Mesothelial cell of epicardium (in vitro differentiated cells): ENCODE measurements at places on chromosomes 6 and 20. TPM values are rescaled to one million over a fixed set of nuclear protein-coding genes. Genes with fewer than 3 reads are reported as not detected.

GRCh38 chr6:17703256-17703694 is 3.5 kb downstream of the NUP153 start:
- no peak for DNase-seq

Gene FAM209B
- 0.36 to 0.60 TPM in 2 of 3 replicates, not detected in the other for total RNA-seq

- DNase-seq: no peak
Observed at GRCh38 chr6:137248702-137249101, 29.5 kb upstream of the IFNGR1 start.

- DNase-seq: peak; percentile 84
Observed at GRCh38 chr6:3456898-3457709, at the start of gene SLC22A23. TSS of gene SLC22A23 (minus strand) at chr6:3457050. CDS start at chr6:3456559, 491 bp downstream.

DNA sequence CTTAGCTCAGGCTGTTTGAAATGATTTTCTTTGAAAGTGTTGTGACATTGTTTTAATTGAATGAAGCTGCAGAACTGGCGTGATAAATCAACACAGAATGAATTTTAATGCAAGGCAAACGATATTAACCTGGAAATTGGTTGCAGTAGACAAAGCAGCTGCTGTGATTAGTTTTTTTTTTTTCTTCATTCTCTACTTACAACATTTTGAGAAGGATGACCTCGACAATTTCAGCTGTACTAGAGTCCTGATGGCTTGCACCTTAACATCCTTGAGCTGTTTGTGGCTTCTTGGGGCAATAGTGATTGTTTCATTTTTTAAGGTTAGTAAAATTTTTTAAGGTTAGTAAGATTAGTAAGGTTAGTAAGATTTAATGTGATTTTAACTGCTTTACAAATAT is 54.2 kb downstream of the QKI start:
- no peak for DNase-seq

GRCh38 chr6:151002491-151002935 is 137.0 kb downstream of the MTHFD1L start:
- DNase-seq: no peak

- no peak for DNase-seq
Observed at GRCh38 chr6:53333439-53334408, 15.0 kb downstream of the ELOVL5 start.

DNA sequence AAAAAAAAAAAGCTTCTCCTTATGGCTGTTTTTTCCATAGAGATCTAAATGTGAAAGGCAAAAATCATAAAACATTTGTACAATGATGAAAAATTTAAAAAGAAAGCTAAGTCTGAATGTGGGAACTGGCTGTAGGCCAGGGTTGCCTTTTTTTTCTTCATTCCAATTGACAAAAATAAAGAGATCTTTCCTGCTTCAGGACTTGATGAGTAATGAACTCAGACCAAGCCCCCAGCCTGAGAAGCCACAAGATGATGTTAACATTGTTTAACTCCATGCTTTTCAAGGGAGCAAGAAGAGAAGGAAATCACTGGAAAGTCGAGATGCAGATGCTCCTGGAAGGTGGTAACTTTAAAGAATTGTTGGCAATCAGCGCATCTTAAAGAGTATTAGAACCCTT is 41.4 kb downstream of the TRMT6 start:
- DNase-seq: no peak

Gene SLC44A4
- 0.40 to 0.94 TPM (median 0.66 TPM) in 3 replicates for total RNA-seq

- DNase-seq: no peak
Observed at GRCh38 chr6:131937703-131938631, 13.2 kb downstream of the CCN2 start.

DNA sequence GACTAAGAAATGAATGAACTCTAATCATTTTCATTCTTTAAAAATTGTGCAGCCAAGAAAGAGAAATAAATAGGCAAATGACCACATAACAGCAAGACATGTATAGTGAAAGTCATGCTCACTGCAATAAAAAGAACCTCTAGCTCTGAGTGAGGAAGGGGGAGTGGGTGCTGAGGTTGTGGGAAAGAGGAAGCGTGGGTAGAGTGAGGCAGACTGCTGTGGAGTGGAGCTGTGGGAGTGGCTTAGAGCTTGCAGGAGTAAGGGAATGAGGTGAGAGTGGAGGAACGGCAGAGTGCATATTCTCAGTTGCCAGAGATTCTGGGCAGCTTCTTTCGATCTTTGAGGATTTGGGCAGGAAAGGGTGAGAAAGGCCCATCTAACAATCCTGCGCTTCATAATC is 10.4 kb downstream of the DEFB129 start:
- DNase-seq: no peak

Gene EYA4
- 21.4 to 23.1 TPM (median 21.5 TPM) in 3 replicates for total RNA-seq

DNA sequence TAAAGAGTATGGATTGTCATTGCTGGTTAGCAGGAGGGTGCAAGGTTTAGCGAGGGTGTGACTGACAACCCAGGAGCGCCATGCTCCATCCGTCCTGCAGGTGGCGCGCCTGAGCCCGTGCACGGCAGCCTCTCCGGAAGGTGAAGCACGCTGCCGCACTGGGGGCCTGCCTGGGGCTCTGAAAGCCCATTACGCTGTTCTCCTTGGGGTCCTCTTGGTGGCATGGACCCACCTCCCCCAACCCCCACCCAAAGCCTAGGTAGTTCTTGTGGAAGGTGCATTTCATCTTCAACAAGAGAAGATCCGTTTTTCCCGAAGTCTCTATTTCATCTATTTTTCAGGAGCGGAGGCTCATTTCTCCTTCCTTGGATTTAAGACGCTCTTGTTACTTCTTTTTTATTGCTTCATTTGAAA is 197.4 kb upstream of the KCNG1 start:
- DNase-seq: peak; percentile 58

- no peak for DNase-seq
Observed at GRCh38 chr6:54291738-54292137, 16.5 kb upstream of the TINAG start.

DNA sequence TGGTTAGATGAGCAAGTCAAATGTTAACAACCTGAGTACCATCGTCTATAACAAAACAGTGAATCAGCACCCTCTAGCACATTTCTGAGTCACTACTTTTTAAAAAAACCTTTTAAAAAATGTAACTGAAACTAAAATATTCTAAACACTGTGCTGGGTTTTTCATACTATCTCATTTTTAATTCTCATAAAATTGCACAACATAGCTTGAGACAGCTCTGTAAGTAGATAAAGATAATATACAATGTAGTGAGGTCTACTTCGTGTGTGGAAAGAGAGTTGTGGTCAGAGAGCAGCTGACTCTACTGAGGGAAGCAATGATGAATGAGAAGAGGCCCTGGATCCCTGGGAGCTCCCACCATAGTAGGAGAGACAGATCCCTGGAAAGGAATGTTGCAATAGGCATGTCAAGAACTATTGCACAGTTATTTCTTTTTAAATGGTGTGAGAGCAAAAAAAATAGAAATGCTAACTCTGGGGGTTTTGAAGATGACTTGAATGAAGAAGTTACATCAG is 13.6 kb upstream of the CALHM6 start:
- no peak for DNase-seq

Gene SLC17A1
- not detected in 3 replicates for total RNA-seq

Gene DDO
- total RNA-seq: not detected in 3 replicates

Gene TUBB2B
- 110 to 121 TPM (median 114 TPM) in 3 replicates for total RNA-seq

Gene DNPH1
- total RNA-seq: 49.0 to 52.3 TPM (median 49.4 TPM) in 3 replicates

DNA sequence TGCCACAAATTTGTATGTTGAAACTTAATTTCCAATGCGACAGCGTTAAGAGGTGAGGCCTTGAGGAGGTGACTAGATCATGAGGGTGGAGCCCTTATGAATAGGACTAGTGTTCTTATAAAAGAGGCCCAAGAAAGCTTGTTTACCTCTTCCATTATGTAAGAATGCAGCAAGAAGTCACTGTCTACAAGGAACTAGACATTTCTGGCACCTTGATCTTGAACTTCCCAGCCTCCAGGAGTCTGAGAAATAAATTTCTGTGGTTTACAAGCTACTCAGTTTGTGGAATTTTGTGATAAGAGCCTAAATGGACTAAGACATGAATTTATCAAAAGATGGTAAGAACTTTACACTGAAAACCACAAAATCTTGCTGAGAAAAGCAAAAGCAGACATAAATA is 173.6 kb upstream of the SGK1 start:
- DNase-seq: no peak

- no peak for DNase-seq
Observed at GRCh38 chr6:132872923-132873322, 58.6 kb downstream of the RPS12 start.

Gene ECT2L
- total RNA-seq: 0.14 to 0.40 TPM (median 0.40 TPM) in 3 replicates

Gene TBX18
- total RNA-seq: 10.1 to 13.2 TPM (median 12.8 TPM) in 3 replicates

Gene CRISP2
- total RNA-seq: not detected in 3 replicates

DNA sequence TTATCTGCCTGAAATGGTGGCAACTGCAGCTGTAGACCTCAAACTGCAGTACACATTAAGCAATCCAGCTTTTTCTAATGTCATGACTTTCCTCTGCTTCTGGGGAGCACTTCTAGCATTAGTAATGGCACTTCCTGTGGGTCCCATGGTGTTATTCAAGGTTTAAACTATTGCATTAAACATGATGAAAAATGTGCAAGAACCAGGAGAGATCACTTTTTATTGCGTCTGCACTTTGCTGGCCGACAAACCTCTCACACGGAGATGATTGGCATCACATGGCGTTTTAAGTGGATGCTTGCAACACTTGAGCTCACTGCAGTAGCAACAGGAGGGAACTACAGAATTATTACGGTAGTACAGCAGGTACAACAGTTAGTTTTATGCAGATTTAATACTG is 148.4 kb downstream of the HIVEP2 start:
- DNase-seq: no peak

DNA sequence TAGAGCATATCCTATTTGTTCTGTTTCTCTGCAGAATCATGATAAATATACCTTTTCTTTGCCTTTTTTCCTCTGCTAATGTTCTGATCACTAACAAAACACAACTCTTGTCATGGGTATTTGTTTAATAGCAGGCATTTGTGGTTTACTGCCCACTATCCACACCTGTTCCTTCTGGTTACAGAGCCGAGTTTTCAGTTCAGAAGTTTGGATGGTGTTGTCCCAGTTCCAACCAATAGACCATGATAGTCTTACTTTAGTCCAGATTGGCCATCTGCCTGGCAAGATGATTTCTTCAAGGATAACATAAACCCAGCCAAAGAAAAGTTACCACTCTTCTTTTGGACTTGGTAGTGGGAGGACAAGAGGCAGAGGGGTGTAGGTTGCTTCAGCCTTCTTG is 211.2 kb downstream of the TFAP2A start:
- DNase-seq: no peak

Gene METTL24
- total RNA-seq: 25.5 to 28.1 TPM (median 25.7 TPM) in 3 replicates

DNA sequence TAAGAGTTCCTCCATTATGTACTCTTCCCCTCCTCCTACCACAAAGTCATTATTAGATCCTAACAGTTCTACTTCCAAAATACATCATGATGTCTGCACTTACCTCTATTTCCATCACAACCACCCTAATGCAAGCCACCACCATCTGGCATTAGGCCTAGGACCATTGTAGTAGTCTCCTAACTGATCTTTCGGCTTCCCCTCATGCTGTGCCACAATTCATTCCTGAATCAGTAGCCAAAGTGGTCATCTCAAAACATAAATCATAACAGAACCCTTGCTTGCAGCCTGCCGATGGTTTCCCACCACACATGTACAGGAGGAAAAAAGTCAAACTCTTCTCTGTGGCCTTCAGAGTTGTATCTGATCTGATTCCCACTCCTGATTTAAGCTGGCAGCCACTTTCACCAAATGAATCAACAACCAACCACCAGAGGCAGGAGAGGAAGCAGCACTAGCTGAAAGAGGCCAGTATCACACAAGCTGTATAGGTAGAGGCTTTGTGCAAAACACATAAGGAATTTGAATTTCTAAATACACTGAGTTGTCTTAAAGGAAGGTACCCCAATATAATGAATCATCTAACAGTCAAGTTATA is 26.1 kb downstream of the FAM184A start:
- DNase-seq: no peak

Gene FAM83B
- total RNA-seq: 12.2 to 14.0 TPM (median 12.6 TPM) in 3 replicates

DNA sequence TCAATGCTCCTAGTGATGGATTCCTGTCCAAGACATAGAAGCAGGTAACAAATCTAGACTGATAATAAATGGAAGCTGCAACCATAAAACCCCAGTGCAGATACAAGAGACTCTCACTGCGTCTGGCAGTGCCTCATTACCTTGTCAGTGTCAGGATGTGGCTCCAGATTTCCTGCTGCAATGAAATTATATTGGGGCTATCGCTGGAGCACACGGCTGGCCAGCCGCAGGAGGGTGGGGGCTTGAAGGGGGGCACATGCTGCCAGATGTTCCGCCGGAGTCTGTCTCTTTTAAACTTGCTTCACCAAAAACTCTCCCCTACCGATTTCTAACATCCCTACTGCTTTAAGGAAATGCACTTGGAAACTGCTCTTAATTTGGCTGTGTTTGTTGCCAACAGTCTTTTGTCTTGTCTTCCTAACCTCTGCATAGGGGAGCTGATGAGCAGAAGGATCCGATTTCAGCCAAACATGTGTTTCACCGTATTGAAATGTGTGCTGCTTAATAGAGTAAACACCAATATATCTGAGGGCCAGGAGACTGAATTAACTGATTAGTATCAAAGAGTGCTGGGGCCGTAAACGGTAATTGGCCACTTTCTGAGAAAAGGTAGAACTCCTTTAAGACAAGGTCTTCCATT is 102.2 kb upstream of the EXOC2 start:
- DNase-seq: no peak

DNA sequence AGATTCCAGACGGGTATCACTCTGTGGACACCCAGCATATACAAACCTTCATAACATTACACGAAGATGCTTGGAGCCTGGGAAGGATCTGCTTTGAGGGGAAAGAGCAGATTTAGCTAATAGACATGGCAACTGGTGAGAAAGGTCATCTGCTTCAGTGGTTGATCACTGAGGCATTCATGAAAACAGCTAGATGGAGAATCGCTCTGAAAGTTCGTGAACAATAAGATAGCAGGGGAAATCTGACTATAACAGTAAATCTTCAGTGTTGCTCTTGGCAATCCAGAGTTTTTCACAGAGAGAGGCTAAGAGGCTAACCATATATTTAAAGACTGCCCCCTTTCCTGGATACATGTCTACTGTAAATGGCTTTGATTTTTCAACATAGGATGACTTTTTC is 245.3 kb downstream of the FARS2 start:
- DNase-seq: no peak

Gene PRR18
- 0.20 to 0.38 TPM (median 0.31 TPM) in 3 replicates for total RNA-seq

Gene PRSS35
- 41.4 to 42.2 TPM (median 42.2 TPM) in 3 replicates for total RNA-seq

Gene IMPG1
- not detected in 3 replicates for total RNA-seq

Gene TREM1
- 0.34 to 0.53 TPM in 2 of 3 replicates, not detected in the other for total RNA-seq
